ENCODE measurements at places on chromosomes 3 and 15.

- no peak for DNase-seq
Measured at GRCh38 chr3:101825904-101826445, 23.3 kb upstream of the NFKBIZ start.

- DNase-seq: no peak
Measured at GRCh38 chr3:133734305-133734704, 11.9 kb upstream of the TF start.

DNA sequence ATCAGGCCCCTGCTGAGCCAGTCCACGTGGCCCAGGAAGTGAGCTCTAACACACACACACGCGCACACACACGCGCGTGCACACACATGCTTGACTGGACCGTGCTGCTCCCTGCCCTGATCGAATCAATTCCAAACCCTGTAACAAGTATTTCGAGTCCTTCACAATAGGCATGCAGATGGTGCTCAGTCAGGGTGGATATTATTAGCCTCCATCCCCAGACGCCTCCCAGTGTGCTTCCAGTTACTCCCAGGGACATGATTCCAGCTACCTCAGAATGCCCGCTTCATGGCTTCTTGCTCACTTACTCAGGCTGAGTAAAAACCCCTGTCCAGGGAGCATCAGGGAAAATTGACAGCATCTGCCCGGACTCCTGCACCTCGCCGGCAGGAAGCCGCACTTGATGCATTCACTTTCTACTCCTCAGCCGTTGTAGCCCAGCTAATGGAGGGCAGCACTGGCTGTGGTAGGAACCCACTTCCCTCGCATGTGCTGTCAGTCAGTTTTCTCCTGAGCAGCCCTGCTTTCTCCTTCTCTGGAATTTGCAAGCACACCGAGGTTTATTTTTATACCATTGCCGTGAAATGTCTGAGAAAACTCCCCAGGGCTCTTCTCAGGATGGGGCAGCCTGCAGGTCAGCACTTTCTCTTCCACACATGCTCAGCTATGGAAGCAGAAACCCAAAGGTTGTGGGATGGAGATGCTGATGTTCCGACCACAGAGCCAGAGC is 126.1 kb upstream of the ABHD17C start:
- no peak for DNase-seq

- DNase-seq: no peak
Measured at GRCh38 chr3:158974904-158975303, 173.1 kb downstream of the MFSD1 start.

- no peak for DNase-seq
Measured at GRCh38 chr15:59230531-59231055, 23.9 kb downstream of the LDHAL6B start.

DNA sequence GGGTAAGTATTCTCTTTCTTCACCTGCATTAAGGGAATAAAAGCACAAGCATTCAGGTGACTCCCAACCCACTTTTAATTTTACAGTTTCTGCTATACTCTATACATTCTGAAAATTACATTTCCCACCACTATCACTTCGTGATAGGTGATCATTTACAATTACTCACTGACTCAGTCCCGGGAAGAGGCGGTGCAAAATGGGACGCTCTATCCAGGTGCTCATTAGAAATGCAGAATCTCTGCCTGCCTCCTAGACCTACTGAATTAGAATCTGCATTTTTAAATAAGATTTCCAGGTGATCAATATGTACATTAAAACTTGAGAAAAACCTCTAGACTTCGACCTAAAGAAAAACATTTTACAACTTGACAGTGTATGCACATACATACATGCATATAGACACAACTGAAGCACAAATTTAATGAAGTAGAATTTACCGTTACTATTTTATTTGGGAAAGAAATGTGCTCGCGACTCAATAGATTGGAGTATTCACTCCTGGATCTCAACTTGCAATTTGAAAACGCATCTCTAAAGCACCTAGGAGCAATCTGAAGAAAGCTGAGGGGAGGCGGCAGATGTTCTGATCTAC is 598 bp upstream of the TGFBR2 start:
- DNase-seq: no peak

DNA sequence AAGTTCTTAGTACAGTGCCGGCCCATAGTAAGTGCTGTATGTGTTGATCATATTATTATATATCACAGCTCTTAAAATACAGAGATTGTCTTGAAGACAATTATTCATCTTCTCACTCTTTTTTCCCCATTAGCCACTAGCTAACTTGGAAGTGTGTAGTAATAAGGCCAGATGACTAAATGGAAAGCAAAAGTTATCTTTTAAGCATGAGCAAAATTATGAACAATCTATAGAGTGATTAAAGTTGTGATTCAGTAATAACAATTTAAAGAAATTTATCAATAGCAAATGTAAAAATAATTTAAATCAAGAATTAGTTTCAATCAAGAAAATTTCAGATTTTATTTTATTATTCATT is 630.9 kb upstream of the TBL1XR1 start:
- DNase-seq: no peak

All from DMS79 (cell line).